ENCODE measurements at places on chromosomes 5 and 9.

DNA sequence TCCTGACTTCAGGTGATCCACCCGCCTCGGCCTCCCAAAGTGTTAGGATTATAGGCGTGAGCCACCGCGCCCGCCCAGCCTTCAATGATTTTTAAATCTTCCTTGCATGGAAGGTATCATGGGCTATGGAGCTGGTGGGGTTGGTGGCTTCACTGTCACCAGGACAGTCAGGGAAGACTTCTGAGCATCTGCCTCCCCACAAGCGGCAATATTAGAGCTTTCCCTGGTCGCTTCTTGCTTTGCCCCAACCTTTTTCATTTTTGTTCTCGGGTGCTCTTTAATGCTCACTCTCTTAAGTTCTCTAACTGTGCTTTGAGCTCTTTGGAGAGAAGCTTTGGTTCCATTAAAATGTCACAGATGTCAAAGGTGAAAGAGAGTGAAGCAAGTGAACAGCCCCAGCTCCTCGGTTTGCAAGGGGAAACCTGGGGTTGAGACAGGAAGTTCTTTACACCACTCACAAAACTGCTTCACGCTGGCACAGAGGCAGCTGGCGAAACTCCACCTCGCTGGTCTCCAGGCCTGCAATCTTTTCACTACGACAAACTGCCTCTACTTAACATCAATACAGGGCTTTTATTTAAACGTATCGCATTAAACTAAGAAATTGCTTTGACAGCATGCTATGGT, 142.5 kb upstream of the RETREG1 start:
- no peak for DNase-seq

DNA sequence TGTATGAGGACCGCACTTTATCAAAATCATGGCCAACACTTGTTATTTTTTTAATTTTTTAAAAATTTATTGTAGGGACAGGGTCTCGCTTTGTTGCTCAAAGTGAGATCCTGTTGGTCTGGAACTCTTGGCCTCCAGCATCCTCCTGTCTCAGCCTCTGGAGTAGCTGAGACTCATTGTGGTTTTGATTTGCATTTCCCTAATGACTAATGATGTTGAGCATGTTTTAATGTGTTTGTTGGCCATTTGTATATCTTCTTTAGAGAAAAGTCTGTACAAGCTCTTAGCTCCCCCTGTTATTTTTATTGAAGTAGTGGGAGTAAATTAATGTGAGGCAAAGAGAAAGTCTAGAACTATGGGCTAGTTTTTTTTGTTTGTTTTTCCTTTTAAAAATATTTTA, 1.6 kb upstream of the RPS6 start:
- DNase-seq: no peak

DNA sequence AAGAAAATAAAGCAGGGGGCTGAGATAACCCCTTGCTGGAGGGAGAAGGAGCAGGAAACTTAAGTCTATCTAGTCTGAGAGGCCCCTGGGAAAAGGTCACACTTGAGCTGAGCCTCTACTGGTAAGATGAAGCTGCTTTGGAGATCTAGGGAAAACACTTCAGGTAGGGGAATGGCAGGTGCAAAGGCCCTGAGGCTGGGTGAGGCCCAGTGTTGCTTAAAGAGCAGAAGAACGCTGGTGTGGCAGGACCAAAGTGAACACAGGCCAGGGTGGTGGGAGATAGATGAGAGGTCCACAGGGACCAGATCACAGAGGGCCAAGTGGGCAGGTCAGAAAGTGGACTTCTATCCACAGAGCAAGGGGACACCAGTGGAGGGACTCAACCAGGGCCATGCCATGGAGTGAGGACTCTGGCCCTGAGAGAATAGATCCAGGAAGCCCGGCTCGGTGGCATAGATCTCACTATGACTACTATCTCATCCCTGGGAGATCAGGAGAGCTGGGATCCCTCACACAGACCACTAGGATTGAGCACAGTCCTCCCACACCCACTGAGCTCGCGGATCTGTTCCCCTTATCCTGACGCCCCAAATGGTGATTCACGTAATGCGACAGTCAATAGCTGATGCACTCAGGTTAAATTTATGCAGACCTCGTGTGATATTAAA, 17.6 kb upstream of the NEURL1B start:
- DNase-seq: no peak

DNA sequence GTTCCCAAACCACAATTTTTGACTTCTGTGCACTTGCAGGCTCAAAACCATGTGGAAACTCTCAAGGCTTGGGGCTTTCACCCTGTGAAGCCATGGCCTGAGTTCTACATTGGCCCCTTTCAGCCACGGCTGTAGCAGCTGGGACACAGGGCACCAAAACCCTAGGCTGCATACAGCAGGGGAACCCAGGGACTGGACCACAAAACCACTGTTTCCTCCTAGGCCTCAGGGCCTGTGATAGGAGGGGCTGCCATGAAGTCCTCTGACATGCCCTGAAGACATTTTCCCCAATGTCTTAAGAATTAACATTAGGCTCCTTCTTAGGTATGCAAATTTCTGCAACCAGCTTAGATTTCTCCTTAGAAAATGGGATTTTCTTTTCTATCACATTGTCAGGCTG, 312.1 kb upstream of the TUSC1 start:
- no peak for DNase-seq

GRCh38 chr9:110954822-110955291, 83.4 kb downstream of the LPAR1 start:
- peak; percentile 37 for DNase-seq

GRCh38 chr5:174608631-174609097, 115.7 kb upstream of the MSX2 start:
- DNase-seq: no peak

GRCh38 chr5:127959152-127959764, 124.3 kb upstream of the SLC12A2 start:
- DNase-seq: peak; percentile 75
